ENCODE measurements at places on chromosomes 7 and 10. TPM values are rescaled to one million over a fixed set of nuclear protein-coding genes. Genes with fewer than 3 reads are reported as not detected.

GRCh38 chr10:103454026-103454425 is 1.9 kb upstream of the CALHM2 start:
- no peak for DNase-seq

DNA sequence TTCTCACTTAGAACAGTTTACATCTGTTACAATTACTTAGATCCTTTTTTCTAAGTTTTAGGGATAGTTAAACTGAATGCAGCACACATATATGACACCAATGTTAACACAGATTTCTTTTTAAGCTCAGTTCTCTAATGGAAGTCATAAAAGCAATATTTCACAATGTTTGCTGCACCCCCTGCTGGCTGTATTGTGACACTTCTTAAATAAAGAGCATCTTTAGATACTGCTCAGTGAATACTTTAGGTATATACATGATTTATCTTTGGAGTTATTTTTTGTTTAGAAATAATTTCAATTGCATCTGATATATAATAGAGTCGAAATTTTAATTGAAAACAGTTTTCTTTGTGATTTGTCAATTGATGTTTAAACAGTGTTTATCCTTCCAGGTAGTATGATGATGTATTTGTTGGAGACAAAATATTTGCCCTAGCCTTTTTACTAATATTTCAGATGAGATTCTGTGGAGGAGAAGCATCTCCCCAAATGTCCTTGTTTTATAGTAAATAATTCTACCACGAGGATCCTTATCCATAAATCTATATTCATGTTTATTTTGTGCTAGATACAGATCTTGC is 174.4 kb downstream of the ST7 start:
- peak; percentile 86 for DNase-seq

DNA sequence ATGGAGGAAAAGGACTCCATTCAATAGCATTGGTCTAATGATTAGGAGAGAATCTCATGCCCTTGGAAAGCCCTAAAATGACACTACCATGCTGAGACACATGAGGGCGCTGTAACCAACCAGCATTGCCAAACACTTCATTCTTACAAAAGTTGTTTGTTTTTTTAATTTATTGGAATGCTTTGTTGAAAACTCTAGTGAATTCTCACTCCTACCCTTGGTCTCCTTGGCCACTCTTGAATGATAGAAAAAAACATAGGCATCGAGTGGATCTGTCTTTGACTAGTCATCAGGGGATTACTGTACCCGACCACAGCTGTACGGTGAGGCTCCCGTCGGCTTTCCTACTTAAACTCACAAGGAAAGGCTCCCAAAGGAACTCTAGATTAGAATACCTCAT is 29.3 kb upstream of the ADD3 start:
- DNase-seq: no peak

DNA sequence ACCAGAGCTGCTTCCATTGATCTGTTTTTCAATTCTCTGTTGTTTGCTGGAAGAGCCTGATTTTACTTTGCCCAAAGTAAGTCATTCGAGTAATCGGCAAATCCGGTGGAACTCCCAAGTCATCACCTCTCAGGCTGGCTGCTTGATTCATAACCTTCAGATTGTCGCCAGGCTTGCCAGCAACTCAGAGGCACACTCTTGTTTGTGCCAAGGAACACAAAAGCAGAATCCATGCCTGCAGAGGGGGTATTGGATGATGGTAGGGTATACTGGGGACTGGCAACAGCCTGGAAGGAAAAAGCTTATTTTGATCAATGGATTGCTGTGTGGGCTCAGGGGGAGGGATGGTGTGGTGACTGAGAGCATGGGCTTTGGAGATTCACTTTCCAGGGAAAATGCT is 542.4 kb downstream of the SORCS3 start:
- DNase-seq: no peak

- DNase-seq: no peak
Observed at GRCh38 chr7:142961973-142962926, at the start of gene KEL. TSS of gene KEL (minus strand) at chr7:142962363. CDS start at chr7:142962206, 157 bp downstream.

DNA sequence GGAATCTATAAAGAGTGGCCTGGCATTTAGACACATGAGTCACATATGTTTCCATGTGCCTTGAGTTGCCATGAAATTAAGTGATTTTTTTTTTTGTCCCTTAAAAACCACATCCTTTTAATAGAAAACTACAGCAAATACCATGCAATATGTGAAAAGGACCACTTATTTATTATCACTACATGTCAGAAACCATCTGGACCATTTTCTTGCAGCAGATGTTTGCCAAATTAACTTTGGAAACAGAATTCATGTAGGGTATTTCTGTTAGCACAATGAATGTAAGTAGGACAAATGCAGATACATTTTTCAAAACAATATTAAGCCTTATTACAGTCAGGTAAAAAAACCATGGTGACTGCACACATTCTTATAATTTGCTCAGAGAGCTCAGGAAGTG is 230.6 kb downstream of the REEP3 start:
- no peak for DNase-seq

DNA sequence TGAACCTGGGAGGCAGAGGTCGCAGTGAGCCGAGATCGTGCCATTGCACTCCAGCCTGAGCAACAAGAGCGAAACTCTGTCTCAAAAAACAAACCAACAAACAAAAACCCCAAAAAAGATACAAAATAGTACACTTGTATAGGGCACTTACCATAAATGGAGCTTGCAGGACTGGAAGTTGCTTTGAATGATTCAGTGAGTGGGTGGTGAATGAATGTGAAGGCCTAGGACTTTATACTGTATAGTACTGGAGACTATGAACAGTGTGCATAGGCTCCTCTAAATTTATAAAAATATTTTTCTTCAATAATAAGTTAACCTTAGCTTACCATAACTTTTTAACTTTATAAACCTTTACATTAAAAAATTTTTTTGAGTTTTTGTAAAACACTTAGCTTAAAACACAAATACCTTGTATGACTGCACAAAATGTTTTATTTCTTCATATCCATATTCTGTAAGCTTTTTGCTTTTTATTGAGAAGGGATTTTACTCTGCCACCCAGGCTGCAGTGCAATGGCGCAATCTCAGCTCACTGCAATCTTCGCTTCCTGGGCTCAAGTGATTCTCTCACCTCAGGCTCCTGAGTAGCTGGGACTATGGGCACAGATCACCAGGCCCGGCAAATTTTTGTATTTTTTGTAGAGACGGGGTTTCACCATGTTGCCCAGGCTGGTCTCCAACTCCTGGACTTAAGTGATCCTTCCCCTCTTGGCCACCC is 6.9 kb upstream of the H2AZ2 start:
- DNase-seq: no peak

DNA sequence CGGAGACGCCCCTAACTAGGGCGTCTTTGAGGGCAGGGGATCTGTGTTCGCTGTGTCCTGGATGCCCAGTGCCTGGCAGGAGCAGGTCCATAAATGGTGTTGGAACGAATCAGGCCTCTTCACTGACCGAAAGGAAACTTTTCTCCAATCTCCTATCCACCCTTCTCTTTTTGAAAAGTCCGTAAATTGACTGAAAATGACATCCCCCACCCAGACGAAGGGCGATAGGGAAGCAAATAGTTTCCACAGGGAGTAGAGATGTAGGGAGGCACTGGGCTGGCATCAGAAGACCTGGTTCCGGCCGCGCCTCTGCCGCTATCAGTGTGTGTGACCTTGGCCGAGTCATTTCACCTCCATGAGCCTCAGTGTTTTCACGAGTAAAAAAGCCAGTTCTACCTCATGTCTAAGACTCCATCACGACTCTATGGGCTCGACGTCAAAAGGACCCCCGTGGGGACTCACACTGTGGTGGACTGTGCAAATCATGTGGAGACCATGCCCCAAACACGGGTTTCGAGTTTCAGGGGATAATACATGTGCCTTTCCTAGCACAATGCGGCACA is 497 bp upstream of the RAB11FIP2 start:
- no peak for DNase-seq

DNA sequence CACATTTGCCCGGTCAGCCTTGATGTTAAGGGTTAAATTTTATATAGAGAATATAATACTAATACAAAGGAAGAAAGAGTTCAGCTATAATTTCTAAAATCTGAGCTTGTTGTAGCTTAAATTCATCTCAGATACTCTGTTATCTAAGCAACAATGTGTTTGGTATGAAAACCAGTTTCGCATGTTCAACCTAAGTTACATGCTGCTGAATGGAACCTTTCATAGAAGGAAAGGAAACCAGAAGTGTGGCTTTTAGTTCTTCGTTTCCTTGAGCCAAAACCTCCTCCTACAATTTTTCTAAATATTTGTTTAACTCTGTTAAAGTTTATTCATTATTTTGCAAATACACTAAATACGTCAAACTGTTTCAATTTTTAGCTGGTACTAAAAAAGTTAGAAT is 18.5 kb downstream of the AGR2 start:
- DNase-seq: no peak

DNA sequence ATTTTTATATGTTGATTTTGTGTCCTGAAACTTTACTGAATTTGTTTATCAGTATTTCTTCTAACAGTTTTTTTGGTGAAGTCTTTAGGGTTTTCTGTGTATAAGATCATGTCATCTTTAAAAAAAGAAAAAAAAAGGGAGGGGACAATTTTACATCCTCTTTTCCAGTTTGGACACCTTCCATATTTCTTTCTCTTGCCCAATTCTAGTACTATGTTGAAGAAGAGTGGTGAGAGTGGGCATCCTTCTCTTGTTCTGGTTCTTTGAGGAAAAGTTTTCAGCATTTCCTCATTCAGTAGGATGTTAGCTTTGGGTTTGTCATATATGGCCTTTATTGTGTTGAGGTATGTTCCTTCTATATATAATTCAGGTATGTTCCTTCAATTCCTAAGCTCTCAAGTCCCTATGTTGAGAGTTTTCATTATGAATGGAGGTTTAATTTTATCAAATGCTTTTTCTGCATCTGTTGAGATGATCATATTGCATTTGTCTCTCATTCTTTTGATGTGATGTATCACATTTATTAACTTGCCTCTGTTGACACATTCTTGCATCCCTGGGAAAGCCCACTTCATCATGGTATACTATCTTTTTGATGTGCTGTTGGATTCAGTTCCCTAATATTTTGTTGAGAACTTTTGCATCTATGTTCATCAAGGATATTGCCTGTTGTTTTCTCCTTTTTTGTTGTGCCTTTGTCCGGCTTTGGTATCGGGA is 12.1 kb downstream of the TAS2R40 start:
- no peak for DNase-seq

DNA sequence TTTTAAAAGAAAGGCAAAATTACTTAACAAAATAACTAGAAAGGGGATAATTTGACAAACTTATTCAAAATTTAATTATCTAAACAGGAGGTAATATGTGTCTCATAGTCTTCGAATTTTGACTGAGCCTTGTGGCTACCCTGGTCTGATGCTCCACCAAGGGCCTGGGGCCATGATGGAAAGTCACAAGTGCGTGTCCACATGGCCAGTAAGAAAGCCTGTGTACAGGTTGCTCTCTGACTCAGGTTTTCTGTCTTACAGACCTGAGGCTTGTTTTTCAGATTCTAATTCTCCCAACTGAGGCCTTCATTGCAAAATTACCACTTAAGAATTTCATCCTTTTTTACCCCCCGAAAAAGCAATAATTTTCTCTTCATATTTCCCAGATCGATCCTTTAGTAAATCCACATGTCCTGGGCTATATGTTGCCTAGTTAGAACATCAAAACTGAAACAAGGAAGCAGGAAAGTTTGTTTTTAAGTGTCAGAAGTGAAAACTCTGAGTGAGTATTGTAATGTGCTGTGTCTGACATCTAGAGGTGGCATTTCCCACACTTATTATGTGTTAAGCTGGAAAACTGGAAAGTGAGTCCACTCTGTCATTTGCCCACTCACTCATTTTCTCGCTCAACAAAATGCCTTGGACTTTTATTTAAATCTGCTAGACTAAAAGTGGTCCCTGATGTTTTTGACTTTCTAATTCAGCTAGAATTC is 10.0 kb downstream of the CYP3A43 start:
- peak; percentile 20 for DNase-seq

- no peak for DNase-seq
Observed at GRCh38 chr7:82141427-82141826, 302.1 kb downstream of the CACNA2D1 start.

GRCh38 chr7:94395141-94396036 is 694 bp downstream of the COL1A2 start:
- DNase-seq: peak; percentile 96

DNA sequence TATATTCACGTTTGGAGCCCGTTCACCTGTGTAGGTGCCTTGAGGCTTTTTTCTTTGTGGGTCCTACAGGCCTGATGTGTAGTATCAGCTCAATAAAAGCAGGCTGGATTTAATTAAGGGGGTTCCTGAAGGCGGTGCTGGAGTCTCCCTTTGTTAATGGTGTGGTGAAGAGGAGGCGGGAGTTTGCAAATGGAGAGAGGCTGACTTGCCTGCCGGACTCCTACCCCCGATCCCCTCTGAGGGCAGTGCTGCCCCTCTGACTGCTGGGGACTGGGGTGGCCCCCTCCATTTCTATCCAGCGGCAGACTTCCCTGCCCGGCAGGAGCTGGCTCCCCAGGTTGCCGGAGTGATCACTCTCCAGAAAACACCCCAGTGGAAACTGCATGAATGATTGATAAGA is 45.1 kb downstream of the ZMIZ1 start:
- DNase-seq: no peak

GATA3 gene
- not detected for total RNA-seq

KCND2 gene
- total RNA-seq: 1.3 TPM

DNTT gene
- not detected for total RNA-seq

CYP2C8 gene
- total RNA-seq: 0.31 TPM

TEX47 gene
- not detected for total RNA-seq
